ENCODE measurements at places on chromosomes 2 and 18.
A peak's percentile ranks its signal among the peaks of the same experiment; 100 is the strongest.

DNA sequence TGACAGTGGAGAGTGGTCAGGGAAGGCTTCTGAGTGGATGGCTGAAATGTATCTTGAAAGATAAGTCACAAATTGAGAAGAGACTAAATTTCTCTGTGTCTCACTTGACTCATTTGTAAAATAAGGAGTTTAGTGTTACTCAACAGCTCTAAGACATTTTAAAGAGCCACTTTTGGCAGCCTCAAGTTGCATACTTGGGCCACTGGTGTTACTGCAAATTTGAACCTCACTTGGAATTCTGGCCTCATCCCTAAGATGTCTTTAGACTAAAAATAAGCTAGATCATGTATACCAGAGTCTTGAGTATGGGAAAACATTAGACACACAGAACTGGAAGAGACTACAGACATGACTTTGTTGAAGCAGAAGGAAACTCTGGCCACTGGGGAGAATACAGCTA is 4.5 kb upstream of the MTLN start:
- DNase-seq = no peak

DNA sequence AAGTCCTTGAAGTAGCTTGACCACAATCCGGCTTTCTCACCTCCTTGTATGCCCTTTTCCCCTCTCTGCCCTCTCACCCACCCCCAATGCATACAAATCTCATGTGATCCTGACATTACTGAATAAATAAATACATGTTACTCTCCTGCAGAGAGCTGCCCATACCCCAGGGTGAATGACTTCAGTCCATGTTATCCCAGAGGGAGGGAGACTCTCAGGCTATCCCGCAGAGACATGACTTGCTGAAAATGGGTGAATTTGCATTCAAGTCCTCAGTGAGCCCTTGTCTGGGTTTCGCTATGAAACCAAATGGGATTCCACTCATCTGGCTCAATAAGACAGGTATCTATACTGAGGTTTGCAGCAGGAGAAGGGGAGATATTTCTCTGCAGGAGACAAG is 168.5 kb downstream of the FHOD3 start:
- DNase-seq = no peak

- no peak for DNase-seq
Measured at GRCh38 chr2:207044379-207045362, 105.4 kb downstream of the CPO start.

- DNase-seq = no peak
Measured at GRCh38 chr2:25537526-25537925, 135.9 kb downstream of the DTNB start.

DNA sequence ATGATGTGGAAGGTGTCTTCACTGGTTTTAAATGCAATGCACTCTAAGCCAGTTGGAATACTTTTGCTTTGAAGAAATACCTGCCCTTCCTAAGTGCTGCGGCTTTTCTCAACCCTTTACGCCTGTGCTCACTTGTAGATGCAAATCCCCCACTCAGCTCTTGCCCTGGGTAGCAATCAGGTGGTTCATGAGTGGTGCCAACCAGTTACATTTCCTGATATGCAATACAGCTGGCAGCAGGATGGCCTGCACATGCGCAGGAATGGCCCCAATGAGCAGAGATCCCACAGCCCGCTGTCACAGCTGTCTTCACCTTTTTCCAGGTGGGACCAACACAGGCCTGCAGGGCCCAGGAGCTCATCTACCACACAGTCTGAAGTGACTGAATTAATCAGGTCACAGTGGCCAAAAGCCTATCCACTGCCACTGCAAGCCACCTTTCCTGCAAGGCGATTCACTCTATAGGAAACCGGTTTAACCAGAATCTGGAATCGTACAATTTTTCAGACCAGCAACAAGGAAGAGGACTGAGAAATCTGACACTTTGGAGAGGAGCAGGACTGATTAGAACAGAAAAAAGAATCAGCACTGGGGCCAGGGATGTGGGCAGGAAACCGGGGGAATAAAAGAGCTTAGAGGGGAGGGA is 247.8 kb downstream of the MYT1L start:
- no peak for DNase-seq

DNA sequence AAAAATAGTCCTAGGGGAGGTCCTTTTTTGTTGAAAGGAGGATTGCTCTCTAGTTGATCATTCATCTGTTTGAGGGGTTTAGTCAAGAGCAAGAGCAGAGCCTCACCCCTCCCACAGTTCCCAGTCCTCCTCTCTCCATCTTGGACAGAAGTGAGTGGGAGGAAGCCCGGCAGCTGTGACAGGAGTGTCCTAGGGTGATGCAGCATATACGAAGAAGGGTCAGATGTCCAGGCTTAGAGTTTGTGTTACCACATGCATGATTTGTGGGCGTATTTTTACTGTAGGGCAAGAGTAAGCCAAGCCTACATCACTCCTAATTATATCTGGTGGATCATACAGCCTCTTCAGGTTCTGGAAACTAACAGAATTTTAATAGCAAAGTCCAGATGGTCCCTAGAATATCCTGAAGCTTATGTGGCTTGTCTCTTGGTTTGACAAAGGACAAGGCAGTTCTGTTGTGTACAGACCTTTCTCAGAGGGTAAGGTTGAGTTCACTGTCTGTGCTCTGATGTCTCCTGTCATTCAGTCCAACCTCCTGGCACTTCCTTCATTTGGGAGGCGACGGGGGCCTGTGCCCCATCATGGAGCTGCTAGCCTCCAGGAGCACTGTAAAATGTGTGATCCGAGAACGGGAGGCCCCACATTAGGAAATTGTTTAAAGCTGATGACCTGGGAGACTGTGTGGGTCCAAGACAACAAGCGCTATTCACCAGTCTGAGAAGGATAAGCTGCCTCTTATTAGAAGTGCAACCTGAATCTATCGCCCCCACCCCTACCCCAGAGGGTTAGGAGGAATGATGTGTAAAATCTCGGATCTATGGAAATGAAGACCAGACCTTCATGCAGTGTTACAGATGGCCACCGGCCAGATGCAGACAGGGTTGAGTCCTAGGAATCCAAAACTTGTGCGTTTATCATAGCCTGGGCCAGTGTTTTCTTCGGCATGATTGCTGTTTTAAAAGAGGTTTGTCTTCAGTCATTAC is 6.9 kb downstream of the CEP68 start:
- no peak for DNase-seq

- peak; percentile 71 for DNase-seq
Measured at GRCh38 chr18:75208155-75208835, 644 bp downstream of the PTGR3 start.

- DNase-seq = no peak
Measured at GRCh38 chr18:7457262-7457661, 109.9 kb upstream of the PTPRM start.

DNA sequence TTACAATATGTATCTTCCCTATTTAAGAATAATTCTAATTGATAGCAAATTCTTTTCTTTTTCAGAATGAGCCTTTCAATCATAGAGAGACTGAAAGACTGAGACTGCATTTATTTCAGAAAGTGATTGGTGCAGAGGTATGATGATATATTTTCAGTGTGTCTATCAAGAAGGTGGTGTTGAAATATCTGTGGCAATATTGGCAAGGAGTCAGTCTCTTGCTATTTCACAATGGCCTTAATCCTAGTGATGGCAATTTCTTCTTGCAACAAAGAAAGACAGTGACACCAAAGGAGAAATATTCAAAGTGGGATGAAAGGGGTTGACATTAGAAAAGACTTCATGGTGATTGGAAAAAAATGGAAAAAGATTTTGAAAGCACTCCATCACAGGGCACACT is 21.7 kb upstream of the ZBTB14 start:
- no peak for DNase-seq

DNA sequence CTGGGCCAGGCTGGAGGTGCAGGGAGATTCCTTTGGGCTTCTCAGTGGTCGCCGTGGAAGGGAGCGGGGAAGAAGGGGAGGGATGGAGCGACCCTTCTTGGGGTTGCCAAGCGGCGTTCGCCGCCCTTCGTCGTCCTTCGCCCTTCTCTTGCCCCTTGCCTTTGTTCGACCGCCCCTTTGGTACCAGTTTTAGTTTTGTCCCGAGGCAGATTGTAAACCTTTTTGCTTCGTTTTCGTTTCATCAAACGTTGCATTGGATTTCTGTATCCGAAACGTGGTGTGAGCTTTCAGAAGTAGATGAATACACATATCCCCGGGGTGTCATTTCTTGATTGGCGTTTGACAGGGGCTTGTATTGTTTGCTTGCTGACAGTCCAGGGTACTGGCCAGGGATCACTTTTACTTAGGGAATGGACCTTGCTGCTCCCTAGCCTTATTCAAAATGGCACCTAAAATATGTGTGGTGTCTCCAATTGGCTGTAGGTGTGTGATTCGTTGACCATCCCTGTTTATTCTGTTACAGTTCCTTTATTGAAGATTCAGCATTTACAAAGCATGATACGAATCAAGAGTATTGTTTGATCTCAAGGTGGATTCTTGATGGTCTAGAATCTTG is 788 bp downstream of the USP14 start:
- DNase-seq = peak; percentile 37

DNA sequence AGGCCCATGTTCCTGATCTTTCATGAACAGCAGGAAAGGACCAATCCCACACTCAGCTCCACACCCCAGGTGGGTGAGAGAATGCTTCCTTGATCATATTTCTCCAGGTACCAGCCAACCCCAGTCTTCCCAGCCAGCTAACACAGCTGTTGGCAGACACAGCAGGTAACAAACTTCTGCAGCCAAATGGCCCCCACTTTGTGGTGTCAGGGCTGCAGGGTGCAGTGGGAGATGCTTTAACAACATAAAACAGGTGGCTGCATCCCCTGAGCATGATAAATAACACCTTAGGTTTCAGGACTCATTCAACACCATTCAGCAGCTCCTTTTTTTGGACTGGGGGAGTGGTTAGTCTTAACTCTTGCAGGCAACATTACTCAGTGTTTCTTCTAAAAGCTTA is 76.7 kb upstream of the ACAA2 start:
- no peak for DNase-seq

- no peak for DNase-seq
Measured at GRCh38 chr2:2028041-2028440, 283.7 kb upstream of the PXDN start.

DNA sequence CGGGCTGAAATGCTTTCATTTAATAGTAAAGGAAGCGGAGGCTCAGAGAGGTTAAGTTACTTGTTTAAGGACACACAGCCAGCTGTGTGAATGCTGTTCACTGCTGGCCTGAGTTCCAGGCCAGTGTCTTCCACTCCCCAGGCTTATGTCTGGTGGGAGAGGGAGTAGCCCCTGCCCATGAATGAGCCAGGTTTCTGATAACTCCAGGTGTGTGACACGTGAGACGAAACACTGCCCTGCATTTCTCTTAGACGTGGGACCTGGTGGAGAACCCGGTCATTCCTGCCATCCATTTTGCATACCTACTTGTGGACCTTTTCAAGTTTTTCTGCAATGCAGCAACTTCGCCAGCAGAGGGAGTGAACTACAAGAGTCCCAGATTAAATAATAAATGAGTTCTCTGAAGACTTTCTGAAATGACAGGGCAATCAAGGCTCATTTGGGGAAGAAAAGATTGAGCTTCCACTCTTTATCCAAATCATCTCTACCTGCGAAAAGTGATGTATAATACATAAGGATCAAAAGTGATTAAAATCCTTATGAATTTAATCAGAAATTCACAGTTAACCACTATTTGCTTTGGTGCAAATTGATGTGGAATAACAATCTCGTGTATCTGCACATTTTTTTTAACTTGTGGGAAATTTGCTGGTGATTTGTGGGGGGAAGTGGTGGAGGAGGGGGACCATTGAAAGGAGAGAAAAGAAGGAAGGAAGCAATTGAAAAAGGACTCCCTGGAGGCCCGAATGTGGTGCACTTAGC is 79.4 kb upstream of the ASB18 start:
- DNase-seq = peak; percentile 80

GRCh38 chr2:233061591-233062450 is 1.7 kb downstream of the INPP5D start:
- DNase-seq = peak; percentile 63

DNA sequence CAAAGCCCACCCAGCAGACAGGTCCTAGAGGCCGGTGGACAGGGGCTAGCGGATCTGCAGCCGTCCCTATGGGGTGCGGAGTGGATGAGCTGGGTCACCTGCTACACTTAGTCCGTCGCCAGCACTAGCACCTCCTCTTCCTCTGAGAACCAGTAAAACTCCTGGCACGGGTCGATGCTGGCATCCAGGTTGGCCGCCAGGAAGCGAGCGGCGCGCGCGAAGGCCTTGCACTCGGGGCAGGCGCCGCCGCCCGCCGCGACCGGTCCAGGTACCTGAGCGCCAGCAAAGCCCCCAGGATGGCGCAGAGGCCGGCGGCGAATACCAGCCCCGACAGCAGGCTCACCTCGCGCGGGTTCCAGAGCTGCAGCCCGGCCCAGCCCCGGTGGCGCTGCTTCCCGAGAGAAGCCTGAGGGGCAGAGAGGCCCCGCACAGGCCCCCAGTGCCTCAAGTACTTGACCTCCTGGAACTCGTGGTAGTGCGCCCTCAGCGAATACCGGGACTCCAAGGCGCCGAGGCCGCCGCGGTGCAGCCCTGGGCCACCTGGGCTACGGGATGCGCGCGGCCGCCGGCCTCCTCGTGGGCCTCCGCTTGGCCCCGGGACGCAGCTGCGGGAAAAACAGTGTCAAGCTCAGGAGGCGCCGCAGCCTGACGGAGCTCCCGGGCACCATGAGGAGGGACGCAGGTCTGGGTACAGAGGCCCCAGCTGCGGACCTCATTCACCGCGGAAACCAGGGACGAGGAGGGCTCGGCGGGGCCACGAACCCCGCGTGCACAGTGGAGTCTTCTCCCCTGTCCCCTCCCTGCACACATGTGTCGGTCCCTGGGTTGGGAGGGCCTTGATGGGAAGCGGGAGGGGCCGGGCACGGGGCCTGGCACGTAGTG is 27.5 kb upstream of the ALPP start:
- DNase-seq = no peak

- peak; percentile 72 for DNase-seq
Measured at GRCh38 chr2:10331027-10331701, 28.5 kb downstream of the HPCAL1 start.

DNA sequence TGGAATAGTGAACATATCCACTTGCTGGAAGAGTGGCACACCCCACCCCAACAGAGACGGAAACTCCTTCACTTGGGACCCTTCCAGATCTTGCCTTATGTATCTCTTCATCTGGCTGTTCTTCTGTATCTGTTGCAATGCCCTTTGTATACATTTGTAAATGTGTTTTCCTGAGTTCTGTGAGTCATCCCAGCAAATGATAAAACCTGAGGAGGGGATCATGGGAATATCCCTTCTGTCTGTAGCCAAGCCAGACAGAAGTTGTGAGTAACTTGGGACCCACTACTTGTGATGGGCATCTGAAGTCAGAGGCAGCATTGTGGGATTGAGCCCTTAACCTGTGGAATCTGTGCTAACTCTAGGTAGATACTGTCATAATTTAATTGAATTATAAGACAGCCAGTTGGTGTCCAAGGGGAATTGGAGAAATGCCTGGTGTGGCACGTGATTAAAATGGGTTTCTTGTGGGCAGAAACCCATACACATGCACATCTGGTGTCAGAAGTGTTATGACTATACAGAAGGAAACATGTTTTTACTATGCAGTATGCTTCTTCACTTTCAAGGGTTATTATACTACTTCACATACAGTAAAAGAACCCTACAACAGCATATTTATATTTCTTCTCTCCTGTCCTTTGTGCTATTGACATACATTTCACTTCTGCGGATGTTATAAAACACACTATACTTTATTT is 32.3 kb upstream of the TMEM247 start:
- DNase-seq = no peak

- peak; percentile 40 for DNase-seq
Measured at GRCh38 chr2:165203689-165204559, at the start of gene SCN3A. Gene SCN3A (minus strand): TSS chr2:165204050. CDS start chr2:165176394, 27,656 bp downstream.

Measured in lung microvascular endothelial cell (primary cell).